Skeletal muscle cell (primary cell): ENCODE measurements at places on chromosomes 5 and 9.

DNA sequence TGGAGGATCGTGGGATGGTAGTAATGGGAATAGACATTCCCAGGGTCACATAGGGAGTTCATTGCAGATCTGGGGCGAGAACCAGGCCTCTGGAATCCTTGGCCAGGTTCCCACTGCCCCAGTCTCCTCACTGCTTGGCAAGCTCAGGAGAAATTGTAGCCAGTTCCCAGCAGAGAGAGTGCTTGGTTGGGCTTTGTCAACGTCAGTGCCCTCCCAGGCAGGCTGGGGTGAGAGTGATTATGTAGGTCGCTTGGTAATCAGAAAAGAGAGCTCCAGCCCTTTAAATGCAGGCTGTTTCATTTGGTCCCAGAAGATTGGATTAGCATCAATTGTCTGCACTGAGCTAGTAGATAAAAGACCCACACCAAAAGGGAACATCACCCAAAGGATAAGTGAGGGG lies 51.8 kb upstream of the GALNT10 start:
- no peak for DNase-seq

DNA sequence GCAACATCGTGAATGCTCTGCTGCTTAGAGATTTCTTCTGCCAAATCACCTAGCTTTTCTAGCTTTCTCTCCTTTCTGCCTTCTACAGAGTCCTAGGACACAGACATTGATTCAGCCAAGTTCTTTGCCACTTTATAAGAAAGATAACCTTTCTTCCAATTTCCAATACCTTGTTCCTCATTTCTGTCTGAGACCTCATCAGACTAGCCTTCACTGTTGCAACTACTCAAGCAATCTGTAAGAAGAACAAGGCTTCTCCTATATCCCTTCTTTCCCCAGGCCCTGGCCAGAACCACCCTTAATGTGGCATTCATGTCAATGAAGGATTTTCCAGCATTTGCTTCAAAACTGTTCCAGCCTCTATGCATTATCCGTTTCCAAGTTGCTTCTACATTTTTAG lies 24.3 kb downstream of the FBXO10 start:
- DNase-seq = no peak

- no peak for DNase-seq
Measured at GRCh38 chr9:19116107-19116790, 11.0 kb downstream of the PLIN2 start.

GRCh38 chr9:70392850-70393249 lies 21.6 kb downstream of the KLF9 start:
- DNase-seq = no peak

DNA sequence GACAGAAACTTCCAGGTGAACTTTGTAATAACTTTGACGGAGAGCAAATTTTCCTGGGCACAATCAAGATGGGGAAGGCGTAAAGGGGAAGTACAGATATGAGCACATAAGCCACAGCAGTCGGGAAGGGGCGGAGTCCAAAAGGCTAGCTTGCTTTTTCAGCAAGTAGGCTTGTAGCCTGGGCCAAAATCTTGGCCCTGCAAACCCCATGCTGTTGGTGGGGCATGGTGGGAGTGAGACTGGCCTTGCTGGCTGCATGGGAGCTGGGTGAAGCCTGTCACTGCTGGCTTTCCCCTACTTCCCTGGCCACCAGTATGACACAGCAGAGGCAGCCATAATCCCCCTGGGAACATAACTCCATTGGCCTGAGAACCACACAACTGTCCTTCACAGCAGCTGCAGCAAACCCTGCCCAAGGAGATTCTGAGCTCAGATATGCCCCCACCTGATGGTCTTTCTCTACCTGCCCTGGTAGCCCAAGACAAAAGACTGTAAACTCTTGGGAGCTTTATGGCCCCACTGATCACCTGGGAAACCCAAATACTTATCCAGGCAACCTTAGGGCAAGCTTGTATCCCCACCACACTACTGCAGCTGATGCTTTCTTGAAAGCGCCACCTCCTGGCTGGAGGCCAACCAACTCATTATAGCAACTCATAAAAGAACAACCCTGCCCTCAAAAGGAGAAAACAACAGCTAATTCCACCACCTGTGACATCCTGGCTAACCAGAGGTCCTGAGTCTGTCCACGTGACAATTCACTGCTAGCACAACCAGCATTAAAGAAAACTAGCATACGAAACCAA lies 24.0 kb downstream of the DCTN4 start:
- DNase-seq = no peak

DNA sequence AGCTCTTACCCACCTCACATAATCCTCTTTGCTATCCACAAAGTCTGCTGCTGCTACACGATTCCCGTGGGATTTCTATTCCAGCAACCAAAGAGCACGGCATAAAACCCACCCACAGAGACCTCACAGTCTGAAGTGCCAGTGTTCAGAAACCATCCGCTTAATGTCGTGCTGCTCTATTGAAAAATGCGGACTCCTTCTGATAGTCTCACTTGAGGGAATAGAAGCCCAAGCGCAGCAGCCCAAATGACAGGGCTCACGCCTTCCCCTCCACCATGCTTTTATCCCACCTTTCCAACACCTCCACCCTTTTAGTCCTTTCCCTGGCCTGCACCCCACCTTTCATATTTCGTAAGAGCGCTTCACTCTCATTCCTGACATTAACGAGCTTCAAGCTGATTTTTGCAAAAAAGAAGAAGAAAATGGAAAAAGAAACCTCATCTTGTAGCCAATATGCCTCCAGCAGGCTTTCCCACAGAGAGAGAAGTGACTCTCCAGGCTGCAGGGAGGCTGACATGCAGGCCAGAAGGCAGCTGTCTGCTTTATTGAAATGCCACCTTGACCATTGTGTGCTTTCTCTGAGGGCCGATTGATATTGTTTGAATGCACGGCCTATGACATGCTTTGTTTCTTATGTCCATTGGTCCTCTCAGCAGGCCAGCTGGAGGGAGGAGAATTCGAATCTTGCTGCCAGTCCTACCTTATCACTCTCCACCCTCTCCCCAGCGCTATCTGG lies 70.6 kb upstream of the PCSK1 start:
- no peak for DNase-seq

DNA sequence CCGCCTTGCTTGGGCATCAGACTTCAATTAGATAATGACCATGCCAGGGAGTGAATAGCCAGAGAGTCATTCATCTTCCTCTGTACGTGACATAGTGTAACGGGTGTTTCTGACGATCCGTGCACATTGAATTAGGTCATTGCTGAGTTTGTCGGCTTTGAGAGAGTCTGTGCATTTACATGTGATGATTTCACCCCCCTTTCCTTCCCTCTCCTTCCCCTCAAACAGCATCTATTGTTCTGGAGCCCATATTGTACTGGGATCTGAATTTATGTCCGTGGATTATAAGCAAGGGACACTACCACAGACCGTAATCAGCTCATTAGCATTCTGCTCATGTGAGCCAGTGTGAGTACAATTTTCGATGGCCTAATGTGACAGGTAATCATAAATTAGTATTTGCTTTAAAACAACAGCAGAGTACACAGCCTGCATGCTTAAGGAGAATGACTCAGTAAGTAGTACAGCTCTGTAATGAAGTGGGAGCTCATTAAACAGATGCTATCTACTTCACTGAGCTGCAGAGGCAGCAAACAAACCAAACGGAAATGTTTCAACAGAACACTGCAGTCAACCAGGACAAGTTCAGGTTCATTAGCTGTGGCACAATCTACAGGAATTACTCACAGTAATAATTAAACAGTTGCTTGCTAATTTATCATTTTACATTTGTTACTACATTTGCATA lies 302.1 kb downstream of the CSNK1G3 start:
- DNase-seq = no peak

- no peak for DNase-seq
Measured at GRCh38 chr9:103533318-103533717, 538.2 kb downstream of the CYLC2 start.

GRCh38 chr5:3598769-3599211 lies 3.2 kb downstream of the IRX1 start:
- DNase-seq = no peak

DNA sequence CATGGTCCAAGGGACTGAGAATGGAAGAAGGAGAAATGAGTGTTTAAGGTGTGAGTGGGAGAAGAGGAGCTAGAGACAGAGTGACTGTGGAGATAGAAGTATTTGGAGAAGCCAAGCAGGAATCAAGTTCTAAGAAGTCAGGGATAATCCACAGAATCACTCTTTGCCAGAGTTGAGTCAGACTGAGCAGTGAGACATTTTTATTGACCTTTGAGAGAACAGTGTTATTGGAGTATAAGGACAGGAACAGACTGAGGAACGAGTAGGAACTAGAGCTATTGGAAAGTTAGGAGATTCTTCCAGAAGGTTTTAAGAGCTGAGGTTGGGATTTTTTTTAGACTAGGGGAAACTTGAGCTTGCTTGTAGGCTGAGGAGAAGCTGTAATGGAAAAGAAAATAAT lies 37.2 kb downstream of the RCL1 start:
- peak; percentile 53 for DNase-seq

DNA sequence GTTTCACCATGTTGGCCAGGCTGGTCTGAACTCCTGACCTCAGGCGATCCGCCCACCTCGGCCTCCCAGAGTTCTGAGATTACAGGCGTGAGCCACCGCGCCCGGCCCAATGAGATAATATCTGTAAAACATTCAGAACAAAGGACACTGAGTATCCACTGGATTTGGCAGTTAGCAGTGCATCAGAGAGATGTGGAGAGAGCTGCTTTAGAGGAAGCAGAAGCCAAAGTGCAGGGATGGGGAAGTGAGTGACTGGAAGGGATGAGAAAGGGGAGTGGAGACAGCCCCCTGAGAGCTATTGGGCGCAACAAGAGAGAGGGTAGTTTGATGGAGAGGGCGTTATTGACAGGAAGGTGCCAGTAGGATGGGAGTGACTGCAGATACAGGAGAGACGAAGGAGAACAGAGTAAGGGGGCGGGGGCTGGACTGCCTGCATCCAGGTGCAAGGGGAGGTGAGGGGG lies 157.5 kb upstream of the SHB start:
- no peak for DNase-seq

GRCh38 chr5:62974623-62975022 lies 396.0 kb downstream of the LRRC70 start:
- no peak for DNase-seq

- no peak for DNase-seq
Measured at GRCh38 chr5:74414228-74414627, 226.3 kb downstream of the ENC1 start.

- no peak for DNase-seq
Measured at GRCh38 chr5:144198386-144198785, 27.7 kb downstream of the KCTD16 start.

- no peak for DNase-seq
Measured at GRCh38 chr9:114098021-114098935, 814 bp downstream of the KIF12 start.

DNA sequence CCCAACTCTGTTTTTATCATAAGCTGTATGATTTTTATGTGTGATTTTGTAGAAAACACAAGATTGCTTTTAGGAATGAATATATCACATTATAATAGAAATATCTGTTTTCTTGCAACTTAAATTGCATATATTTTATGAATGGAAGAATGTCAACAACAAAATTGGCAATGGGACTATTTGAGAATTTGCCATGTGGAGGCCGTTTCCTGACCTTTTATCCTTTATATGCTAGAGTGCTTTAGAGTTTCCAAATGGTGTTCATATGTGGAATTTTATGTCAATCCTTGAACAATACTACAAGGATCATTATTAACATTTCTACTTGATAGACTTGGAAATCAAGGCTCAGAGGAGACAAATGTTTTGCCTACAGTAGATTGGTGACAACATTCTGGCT lies 34.2 kb downstream of the ITGA1 start:
- DNase-seq = no peak
